ENCODE measurements at places on chromosomes 12 and 14. TPM values are rescaled to one million over a fixed set of nuclear protein-coding genes. Genes with fewer than 3 reads are reported as not detected.

GRCh38 chr14:74409441-74409840, 16.6 kb downstream of the SYNDIG1L start:
- no peak overlapping the region for H3K4me3 ChIP-seq
- no peaks in the 10 kb centered on the region for H3K27me3 ChIP-seq
- H3K4me1 ChIP-seq: no peaks in the 10 kb centered on the region
- H3K27ac ChIP-seq: no peak overlapping the region

The LTB4R gene
- polyA plus RNA-seq: 87.3 TPM

DNA sequence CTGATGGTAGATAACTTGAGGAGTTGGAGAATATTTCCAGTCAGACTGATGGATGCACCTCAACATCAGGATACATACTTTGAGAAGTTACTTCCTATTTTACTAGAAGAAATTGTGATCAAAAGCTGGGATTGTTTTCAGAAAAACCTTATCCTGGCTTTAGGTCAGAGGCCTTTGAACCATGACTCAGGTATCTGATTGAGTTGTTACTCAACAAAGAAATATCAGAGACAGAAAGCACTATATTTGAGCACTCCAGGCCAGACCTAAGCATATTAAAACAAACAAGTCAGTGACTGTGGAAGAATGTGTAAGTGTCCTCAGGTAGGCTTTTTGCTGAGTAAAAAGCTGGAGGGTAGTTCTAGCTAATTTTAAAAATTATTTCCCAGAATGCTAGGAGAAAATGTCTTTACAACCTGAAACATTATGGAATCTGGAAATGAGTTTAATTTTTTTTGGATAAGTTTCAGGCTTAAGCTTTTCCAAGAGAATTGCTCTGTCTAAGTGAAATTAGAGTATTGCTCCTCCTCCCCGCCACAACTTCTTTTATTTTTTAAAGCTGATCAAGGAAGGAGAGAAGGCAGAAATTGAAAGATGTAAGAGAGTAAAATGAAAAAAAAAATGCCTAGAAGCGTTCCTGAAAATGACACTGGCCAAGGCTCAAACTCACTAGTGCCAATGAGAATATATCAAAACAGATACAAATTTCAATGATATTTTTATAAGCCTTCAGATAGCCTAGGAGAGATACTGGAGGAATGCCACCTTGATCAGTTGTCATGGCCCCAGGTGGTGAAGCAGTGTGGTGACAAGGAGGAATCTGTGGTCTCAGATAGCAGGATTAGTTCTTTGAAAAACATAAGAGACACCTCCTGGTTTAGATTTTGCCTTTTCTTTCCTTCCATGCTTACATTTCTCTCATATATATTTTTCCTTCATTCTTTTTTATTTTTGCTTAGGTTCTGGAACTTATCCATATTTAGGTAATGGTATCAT, 790.3 kb downstream of the TMTC2 start:
- H3K27me3 ChIP-seq: no peaks in the 10 kb centered on the region
- no peak overlapping the region for H3K27ac ChIP-seq
- no peak overlapping the region for H3K4me3 ChIP-seq
- no peaks in the 10 kb centered on the region for H3K4me1 ChIP-seq
- no peaks in the 10 kb centered on the region for H3K36me3 ChIP-seq

The PELI2 gene
- 23.6 TPM for polyA plus RNA-seq

- DNase-seq: no peak
- peaks cover 48% of the 10 kb centered on the region for H3K36me3 ChIP-seq
- H3K27ac ChIP-seq: no peak overlapping the region
- no peaks in the 10 kb centered on the region for H3K27me3 ChIP-seq
- peaks cover 16% of the 10 kb centered on the region for H3K4me1 ChIP-seq
These were observed 25.9 kb downstream of the SSH1 start for GRCh38 chr12:108831309-108831991.

- no peak overlapping the region for H3K27ac ChIP-seq
- H3K4me1 ChIP-seq: no peaks in the 10 kb centered on the region
- DNase-seq: no peak
These were observed 22.3 kb downstream of the FBLN5 start for GRCh38 chr14:91925001-91925726.

DNA sequence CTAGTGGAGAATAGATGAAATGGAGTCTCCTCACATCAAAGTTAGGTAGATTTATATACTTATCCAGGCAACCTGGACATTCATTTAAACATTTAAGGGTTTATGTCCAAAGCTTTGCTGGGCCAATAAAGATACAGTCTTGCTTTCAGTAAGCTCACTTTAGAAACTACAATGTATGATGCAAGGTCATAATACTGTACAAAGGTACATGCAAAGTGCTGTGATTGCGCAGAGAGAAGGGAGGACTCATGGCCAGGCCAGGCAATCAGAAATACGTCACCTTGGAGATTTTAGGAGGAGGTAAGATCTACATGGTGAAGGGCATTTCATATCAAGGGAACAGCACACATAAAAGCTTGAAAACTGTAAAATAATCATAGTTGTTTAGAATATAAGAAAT, 113.6 kb downstream of the FGD4 start:
- no peak for DNase-seq
- H3K4me3 ChIP-seq: no peak overlapping the region
- H3K27ac ChIP-seq: no peak overlapping the region
- H3K27me3 ChIP-seq: no peaks in the 10 kb centered on the region

DNA sequence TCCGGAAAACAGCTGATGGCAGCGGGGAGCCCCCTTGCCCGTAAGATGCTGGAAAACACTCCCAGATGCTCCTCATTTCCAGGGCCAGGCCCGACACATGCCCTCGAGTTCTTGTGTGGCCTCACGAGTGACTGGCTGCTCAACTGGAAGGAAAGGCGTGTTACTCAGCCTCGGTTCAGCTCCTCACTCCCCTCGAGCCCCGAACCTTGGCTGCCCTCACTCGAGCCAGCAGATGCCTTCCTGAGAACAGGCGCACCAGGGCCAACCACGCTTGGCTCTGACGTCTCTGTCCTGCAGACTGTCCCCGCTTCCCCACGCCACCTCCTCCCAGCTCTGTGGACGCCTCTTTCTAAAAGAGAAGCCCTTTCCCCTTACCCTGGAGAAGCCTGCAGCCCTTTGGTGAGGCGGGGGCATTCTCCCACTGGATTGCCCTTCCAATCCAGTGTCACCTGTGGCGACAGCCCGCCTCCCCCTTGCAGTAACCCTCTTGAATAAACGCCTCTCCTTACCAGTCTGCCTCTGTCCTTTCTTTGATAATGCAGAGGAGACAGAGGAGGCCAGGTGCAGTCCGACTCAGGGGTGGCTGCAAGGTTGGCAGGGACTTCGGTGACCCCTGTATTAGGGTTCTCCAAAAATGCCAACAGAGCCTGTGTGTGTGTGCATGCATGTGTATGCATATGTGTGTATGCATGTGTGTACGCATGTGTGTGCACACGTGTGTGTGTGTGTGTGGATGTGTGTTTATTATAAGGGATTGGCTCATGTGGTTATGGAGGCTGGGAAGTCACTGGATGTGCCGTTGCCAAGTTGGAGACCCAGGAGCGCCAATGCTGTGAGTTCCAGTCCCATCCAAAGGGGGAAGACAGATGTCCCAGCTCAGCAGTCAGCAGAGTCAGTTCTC, 166.3 kb downstream of the KIF26A start:
- no peaks in the 10 kb centered on the region for H3K36me3 ChIP-seq
- no peak overlapping the region for H3K4me3 ChIP-seq
- no peaks in the 10 kb centered on the region for H3K27me3 ChIP-seq

DNA sequence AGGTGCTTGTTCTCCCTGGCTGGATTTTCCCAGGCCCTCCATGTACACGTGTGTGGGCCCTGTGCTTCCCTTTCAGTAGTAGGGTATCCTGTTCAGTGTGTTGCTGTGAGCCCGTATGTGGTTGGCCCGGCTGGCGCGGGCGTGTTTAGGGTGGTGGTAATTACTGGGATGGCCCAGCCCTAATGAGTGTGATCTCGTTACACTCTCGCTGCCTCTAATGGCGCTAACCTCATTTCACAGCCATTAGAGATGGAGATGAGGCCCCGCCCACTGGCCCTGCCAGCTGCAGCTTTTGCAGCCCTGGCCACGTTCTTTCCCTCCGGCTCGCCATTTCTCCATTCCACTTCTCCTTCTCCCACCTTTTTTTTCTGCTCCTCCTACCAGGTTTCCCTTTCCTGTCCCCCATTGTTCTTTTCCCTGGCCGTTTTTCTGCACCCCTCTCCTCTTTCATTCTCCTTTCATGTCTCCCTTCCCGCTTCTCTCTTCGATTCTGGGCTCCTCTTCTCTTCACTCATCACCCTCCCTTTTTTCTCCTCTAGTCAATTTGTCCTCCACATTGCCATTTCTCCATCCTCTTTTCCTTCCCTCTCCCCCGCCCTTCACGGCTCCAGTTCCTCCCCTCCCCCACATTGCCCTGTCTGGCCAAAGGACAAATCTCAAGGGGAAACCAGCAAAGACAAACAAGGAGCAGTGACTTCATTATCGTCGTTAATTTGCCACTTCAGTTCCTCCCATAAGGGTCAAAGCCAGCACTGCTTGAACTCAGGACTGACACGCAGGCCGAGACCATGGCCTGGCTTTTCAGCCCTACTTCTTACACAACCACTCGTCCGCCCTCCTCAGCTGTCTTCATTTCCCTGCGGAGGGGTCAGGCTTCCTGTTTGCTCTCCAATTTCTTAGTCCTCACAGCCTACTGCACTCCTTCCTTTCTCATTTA, 6.8 kb downstream of the ZFHX2 start:
- H3K4me1 ChIP-seq: peaks cover 10% of the 10 kb centered on the region
- H3K27ac ChIP-seq: no peak overlapping the region
- no peak overlapping the region for H3K4me3 ChIP-seq
- no peaks in the 10 kb centered on the region for H3K36me3 ChIP-seq
- no peaks in the 10 kb centered on the region for H3K27me3 ChIP-seq
- no peak for DNase-seq

Measured in CD14-positive monocyte (primary cell).